ENCODE measurements at places on chromosomes 1 and 21.

DNA sequence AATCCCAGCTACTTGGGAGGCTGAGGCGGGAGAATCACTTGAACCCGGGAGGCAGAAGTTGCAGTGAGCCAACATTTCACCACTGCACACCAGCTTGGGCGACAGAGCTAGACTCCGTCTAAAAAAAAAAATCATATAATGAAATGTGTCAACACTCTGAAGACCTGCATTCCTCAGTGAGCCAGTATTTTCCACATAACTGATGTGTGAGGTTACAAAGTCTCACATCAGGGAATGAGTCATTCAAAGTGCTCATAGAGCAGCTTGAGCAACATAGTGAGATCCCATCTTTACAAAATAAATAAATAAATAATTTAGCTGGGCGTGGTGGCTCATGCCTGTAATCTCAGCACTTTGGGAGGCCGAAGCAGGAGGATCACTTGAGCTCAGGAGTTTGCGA, 65.5 kb downstream of the CASZ1 start:
- DNase-seq, result no peak

DNA sequence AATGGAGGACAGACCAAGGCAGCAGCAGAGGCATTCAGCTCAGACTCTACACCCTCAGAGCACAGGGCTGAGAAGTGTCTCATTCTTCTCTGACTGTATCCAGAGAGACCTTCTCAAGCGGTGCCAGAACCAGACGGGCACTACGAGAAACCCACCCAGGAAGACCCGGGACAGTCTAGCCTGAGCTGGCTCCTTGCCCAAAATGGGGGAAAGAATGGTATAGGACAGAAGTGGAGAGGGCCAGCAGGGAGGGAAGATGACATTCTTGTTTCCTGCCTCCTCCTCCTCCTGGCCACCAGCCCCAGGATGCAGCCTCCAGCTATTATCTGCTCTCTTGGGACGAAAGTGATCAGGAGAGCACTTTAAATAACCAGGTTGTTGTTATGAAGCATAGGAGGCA, 22.6 kb upstream of the PRELP start:
- no peak for DNase-seq

- DNase-seq, result no peak
These were observed 47.7 kb downstream of the PARP1 start for GRCh38 chr1:226360106-226360746.

DNA sequence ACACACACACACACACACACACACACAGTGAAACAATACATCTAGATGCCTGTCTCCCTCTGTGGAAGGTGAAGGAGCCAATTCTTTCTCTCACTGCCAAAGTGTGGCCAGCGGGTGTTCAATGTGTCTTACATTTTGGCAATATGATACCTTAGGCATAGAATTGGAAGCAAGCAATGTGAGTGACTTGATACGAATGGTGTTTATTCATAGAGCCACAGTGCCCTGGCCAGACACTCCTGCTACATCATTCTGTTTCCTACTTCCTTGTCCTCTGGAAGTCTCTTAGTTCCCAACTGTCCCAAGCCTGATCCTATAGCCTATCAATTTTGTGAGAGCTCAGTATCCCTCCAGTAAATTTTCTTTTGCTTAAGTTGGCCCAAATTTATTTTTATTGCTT, 170.0 kb upstream of the L1TD1 start:
- DNase-seq, result no peak

All from GOT3 (cell line).